ENCODE measurements at places on chromosomes 7 and 10.

DNA sequence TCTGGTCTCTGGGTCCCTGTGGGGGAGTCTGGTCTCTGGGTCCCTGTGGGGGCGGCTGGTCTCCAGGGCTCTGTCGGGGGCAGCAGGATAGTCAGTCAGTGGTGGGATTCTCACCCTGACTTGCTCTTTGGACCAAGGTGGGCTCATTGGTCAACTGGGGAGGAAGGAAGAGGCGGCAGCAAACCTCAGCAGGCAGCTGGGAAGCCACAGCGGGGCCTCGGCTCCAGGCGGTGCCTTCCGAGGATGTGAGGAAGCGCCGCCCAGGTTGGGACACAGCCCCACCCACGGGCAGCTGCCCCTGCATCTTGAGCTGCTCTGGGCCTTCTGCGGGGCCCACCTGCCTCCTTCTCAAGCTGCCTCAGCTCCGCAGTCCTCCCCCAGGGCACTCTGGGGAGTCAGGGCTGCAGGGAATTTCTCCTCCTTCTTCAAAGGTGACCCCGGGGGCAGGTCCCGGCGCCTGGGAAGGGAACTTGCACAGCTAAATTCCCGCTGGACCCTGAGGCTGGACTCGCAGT, 20.4 kb upstream of the KNDC1 start:
- DNase-seq = no peak

DNA sequence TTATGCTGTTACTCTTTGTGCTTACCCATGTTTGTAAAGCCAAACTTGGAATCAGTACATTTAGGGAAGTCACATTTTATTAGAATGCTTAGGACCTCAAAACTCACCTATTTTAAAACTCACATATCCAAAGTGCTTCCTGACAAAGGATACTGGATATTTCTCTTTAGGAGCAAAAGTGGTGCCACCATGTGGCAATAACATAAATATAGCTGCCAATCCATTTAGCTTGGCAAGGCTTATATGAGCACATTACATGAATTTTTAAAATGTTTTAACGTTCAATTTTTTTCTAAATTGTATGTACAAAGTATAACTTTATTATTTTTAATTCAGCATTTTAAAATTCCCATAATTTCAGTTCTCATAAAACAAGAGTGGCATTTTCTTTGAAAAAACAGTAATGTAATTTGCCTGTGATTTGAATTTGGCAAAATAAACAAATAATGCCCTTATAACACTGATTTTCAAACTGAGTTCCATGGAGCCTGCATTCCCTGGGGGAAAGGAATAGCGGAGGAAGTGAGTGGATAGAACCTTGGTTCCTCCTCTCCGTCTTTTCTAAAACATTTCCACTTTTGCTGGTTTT, 75.4 kb downstream of the HDAC9 start:
- DNase-seq = no peak

DNA sequence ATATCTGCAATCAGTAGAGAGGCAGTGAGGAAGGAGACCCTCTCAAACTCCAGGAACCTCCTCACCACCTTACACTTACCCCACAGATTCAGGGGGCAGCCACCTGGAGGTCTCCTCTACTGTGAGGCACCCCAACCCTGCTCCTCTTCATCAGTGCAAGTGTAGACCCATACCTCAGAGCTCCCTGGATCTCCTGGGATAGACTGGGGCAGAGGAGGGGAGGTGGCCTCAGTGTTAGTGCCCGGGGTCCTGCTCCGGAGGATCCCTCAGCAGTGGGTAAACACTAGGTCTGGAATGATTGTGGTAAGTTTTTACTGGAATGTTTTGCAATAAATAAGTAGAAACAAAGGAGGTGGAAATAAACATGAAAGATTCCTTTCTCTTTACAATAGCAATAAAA, 31.1 kb downstream of the ANTXRL start:
- DNase-seq = no peak

DNA sequence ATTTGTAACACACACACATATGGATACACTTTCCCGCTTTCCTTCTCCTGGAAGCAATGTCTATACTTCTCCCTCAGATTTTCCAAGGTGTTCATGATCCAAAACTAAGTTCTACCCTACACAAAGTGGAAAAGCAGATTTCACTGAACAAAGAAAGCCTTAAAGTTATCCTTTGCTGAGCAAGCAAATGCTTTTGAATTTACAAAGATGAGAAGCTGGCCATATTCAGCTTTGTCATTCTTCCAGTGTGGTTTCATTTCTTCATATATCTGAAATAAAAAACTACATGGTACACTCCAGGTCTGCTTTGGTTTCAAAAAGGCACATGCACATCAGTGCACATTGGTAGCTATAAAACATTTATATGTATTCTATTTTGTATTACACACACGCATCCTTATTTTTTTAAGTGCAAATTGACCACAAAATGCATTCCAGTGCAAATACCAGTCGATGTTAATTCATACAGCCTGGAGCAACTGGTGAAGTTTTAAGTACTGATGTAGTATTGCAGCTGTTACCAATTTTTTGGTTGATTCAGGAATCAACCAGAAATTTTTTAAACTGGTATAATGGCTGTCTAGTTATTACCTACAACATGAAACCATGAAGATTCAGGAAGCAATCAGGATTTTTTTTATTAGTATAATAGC, 65.5 kb upstream of the SRPK2 start:
- DNase-seq = no peak

GRCh38 chr7:26328498-26329390, 37.1 kb downstream of the SNX10 start:
- DNase-seq = no peak

- DNase-seq = no peak
These were observed 12.2 kb downstream of the TRPV6 start for GRCh38 chr7:142873281-142873784.

- DNase-seq = no peak
These were observed 1.9 kb downstream of the MIOS start for GRCh38 chr7:7568553-7568952.

- DNase-seq = no peak
These were observed 16.1 kb upstream of the NFKB2 start for GRCh38 chr10:102379383-102379782.

GRCh38 chr10:67790534-67791408, 47.2 kb downstream of the DNAJC12 start:
- no peak for DNase-seq

DNA sequence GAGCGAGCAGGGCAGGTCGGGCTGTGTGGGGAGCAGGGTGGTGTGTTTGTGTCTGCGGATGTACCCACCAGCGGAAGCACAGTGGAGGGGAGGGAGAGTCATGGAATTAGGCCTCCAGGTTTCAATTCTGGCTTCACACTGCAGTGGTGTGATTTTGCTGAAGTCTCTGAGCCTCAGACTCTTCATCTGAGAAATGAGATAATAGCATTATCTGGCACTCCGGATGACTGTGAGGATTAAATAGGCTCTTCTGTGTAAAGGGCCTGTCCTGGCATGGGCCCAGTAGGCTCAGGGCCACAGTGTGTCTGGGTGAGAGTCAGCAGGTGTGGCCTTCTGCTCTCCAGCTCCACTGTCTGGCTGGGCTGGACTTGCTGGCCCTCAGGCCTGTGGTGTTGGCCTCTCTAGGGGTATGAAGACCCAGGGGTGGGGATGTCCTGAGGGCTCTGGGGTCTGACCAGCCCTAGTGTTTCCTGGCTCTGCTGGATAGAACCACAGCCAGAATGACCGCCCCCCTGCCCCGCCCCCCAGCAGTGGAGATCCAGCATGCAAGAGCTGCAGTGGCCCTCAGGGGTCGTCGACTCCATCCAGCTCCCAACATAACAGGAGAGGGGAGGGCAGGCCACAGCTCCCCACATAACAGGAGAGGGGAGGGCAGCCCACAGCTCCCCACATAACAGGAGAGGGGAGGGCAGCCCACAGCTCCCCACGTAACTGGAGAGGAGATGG, 178.6 kb downstream of the RPS24 start:
- DNase-seq = no peak

Measured in right kidney (tissue), 9 donors.